ENCODE measurements at places on chromosomes 2 and 18. TPM values are rescaled to one million over a fixed set of nuclear protein-coding genes. Genes with fewer than 3 reads are reported as not detected.

- no peak for DNase-seq
- peaks cover 41% of the 10 kb centered on the region for H3K36me3 ChIP-seq
- no peak overlapping the region for H3K27ac ChIP-seq
- no peak overlapping the region for H3K4me3 ChIP-seq
These were observed 9.7 kb downstream of the RHBDD1 start for GRCh38 chr2:226845386-226846116.

DNA sequence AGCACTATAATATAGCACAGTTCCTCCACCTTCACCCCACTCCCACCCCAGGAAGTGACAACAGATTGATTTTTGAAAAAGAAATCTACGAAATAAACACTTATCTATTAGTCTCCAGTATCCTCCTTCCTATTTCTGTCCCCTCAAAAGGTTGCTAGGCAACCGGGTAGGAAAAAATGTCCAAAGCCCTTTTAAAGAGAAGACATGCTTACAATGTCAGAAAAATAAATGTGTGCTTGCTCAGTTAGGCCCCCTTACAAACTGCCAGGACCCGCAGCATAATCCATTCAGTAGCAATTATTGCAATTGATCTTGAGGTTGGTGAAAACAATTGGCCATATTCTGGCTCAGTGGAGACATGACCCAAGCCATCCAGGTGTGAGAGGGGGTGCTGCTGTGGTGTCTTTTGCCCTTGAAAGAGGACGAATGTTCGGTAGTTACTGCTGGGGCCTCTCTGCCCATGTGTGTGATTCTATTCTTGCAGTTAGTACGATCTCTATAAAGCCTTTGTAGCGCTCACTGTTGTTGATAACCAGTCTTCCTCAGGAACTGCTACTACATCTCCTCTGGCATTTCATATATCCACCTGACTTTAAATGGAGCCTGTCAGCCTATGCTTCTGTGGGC, 144.3 kb downstream of the MYO3B start:
- DNase-seq, result no peak
- H3K27me3 ChIP-seq, result peaks cover 12% of the 10 kb centered on the region
- no peaks in the 10 kb centered on the region for H3K4me1 ChIP-seq
- H3K36me3 ChIP-seq, result no peaks in the 10 kb centered on the region

- peak overlapping the region; percentile 48 for H3K27ac ChIP-seq
- no peak overlapping the region for H3K4me3 ChIP-seq
These were observed 479.7 kb downstream of the PARD3B start for GRCh38 chr2:205024822-205025518.

DNA sequence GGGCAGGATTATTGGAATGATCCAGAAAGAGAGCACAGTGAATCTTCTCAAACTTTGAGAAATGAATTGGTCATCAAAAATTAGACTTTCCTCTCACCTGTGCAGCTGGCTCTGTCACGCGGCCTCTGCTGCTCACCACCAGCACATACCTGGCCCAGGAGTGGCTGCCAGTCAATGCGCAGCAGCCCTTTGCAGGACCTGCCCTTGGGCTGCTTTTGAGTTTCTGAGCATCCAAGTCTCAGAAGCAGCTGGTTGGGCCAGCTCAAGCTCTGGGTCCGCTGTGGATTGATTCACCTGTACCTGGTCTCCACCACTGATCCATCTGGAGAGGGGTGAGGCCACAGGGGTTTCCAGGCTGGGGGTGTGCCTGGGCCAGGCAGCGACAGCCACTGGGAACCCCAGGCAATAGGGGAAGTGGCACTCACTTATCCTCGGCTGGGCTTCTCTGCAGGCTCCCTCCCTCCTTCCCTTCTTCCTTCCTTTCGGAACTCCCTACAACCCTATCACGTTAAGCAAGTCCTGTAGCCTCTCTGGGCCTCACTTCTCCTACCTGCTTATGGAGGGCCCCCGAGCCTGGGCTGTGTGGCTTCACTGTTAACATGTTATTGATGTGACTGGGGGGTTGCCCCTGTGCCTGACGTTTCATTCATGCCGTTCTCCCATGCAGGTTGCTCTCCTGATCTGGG, 48.1 kb downstream of the SH3BP4 start:
- H3K36me3 ChIP-seq, result no peaks in the 10 kb centered on the region
- H3K27me3 ChIP-seq, result no peaks in the 10 kb centered on the region
- H3K4me3 ChIP-seq, result no peak overlapping the region
- no peak overlapping the region for H3K27ac ChIP-seq
- H3K4me1 ChIP-seq, result no peaks in the 10 kb centered on the region

- no peak for DNase-seq
- H3K4me3 ChIP-seq, result no peak overlapping the region
- no peak overlapping the region for H3K27ac ChIP-seq
- H3K27me3 ChIP-seq, result no peaks in the 10 kb centered on the region
- no peaks in the 10 kb centered on the region for H3K4me1 ChIP-seq
- H3K36me3 ChIP-seq, result no peaks in the 10 kb centered on the region
These were observed 271.9 kb downstream of the DPP10 start for GRCh38 chr2:114714313-114714712.

The CRYGD gene
- total RNA-seq, result not detected

All from activated CD4-positive, alpha-beta memory T cell treated with anti-CD3 and anti-CD28 coated beads, Interleukin-2, amount 10 ng/mL, durations not matched to agents 7 days and 5 days (primary cell).